ENCODE measurements at places on chromosomes 7 and 10.

DNA sequence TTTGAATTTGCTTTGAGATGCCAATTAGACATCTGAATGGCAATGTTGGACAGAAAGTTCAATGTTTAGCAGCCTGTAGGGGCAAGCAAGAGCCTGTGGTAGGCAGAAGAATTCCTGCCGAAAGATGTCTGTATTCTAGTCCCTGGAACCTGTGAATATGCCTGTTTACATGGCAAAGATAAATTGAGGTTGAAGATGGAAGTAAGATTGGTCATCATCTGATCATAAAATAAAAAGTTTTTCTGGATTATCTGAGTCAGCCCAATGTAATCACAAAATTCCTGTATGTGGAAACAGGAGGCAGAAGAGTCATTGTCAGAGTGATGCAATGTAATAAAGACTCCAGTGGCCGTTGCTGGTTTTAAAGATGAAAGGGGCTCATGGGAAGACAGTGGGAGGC is 430.5 kb downstream of the MDFIC start:
- DNase-seq, result peak; percentile 41

GRCh38 chr10:98312822-98313221 is 44.8 kb upstream of the LOXL4 start:
- no peak for DNase-seq

DNA sequence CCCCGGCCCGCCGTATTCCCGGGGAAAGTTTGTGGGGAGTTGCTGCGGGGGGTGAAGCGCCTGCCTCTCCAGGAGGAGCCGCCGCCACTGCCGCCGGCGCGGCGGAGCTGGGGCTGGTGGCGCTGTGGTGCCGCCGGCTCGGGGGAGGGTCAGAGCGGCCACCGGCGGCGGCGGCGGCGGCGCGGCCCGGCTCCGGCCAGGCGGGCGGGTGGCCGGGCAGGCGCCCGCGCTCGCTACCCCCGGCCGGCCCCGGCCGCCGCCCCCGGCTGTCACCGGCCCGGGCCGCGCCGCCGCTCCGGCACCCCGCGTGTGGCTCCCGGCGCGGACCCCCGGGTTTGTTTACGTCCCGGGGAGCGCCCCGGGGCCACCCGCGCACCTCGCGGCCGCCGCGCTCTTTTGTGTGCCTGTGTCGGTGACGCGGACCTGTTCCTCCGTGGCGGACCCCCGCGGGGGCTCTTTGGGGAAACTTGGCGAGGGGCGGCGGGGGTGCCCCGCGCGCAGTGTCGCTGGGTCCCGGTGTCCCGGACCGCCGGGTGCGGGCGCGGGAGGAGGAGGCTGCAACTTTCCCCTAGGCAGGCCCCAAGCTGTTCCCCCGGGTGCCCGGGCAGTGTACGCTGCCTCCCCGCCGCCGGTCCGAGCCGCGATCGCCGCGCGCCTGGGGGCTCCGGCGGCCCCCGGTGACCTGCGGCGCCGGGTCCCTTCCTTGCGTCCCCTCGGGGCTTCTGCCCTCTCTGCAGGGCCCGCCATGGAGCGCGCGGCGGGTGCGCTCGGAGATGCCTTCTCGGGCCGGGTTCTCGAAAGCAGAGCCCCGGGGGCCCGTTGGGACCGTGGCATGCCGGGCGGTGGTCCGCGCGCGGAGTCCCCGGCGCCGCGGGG is 593 bp upstream of the CUX1 start:
- DNase-seq, result no peak

DNA sequence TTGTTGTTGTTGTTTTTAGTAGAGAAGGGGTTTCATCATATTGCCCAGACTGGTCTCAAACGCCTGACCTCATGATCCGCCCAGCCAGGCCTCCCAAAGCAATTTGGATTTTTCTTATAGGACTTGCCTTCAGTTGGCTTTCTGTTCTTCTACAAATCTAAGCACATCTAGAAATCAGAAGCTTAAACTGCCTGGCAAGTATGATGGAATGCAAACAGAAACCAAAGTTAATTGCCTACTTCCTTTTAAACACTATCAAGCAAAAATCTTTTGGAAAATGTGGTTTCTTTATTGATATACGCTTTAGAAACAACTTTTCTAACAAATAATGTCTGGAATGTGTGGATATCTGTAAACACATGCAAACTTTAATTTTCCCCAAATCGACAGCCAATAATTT is 64.9 kb downstream of the USP6NL start:
- DNase-seq, result no peak

DNA sequence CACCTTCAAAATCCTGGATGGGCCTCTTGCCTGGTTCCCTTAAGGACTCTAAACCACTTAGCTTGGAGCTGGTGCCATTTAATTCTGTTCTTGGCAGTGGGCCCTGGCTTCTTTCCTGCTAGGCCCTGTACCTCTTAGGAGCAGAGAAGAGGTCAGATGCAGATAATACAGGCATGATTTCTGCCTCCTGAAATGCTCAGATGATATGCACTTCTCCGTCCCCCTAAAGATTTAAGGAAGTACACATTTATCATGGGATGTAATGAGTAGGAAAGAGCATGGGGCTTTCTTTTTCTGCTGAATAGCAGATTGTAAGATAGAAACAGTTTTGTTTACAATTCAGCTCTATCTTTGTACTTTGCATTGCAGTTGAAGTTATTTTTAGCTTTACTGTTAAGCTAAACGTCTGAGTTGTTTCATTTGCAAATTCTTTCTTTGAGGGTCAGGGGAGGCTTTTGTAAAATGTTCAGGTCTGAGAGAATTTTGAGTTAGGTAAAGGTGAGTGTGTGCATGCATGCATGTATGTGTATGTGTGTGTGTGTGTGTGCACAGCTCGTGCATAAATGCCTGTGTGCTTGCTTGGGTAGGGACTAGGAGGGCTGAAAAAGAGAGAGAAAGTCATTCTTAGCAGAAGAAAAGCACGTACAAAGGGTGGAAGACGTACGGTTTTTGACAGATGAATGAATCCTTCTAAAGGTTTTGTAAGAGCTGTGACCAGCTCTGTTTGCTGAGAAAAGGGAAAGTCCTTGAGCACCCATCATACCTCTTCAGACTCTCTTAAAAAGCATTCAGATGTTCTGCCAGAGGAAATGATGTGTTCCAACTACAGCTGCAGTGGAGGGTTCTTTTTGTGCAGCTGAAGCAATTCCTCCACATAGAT is 364.2 kb downstream of the AUTS2 start:
- no peak for DNase-seq

DNA sequence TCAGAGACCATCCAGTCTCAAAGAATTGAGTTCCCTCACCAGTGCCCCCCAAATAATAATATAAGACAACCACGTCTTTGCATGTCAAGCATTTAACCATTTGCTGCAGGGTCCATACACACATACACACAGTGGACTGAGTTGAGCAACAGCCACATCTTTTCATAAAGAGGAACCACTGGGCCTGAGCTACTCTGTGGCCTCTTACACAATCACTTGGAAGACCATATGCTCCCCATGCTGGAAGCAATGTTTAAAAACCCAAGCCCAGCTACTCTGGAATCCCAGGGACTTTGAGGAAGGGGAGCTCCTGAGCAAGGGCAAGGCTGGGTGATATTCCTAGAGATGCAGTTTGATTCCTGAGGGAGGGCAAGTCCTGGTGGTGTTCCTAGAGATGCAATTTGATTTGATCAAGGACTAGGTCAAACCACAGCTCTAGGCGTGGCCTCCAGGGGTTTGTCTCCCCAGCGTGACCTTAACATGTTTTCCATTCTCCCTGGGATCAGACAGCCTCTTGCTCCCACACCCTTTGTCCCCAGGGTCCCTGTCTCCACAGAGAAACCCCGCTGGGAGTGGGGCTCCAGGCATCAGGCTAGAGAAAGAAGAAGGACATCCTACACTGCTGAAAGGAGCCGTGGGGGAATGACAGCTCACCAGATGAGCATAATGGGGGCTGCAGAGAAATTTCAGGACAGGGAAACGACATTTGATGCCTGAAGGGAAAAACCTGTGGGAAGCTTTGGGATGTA is 376.2 kb upstream of the MGMT start:
- no peak for DNase-seq

GRCh38 chr10:102646610-102647442 is 2.5 kb downstream of the TRIM8 start:
- DNase-seq, result no peak

- DNase-seq, result no peak
Measured at GRCh38 chr10:124791547-124792348, at the start of gene EEF1AKMT2. Gene EEF1AKMT2 (minus strand): TSS chr10:124791887. CDS start chr10:124791833, 54 bp downstream.

DNA sequence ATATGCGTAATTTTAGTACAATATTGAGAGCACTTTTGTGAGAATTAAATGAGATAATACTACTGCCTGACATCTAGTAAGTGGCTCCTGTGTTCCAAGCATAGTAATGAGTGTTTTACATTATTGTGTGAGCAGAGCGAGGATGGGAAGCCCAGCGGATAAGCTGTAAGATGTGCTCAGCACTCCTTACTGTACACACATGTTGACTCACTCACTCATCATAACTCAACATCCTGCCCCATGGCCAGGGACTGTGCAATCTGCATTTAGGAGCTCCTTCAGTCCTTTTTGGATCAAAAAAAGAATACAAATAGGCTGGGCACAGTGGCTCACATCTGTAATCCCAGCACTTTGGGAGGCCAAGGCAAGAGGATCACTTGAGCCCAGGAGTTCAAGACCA is 72.9 kb upstream of the NEBL start:
- DNase-seq, result no peak

- DNase-seq, result no peak
Measured at GRCh38 chr10:34543716-34544115, 271.4 kb downstream of the PARD3 start.

GRCh38 chr10:121710207-121710606 is 112.0 kb upstream of the FGFR2 start:
- DNase-seq, result no peak

GRCh38 chr10:3538656-3539531 is 246.1 kb downstream of the KLF6 start:
- peak; percentile 97 for DNase-seq

DNA sequence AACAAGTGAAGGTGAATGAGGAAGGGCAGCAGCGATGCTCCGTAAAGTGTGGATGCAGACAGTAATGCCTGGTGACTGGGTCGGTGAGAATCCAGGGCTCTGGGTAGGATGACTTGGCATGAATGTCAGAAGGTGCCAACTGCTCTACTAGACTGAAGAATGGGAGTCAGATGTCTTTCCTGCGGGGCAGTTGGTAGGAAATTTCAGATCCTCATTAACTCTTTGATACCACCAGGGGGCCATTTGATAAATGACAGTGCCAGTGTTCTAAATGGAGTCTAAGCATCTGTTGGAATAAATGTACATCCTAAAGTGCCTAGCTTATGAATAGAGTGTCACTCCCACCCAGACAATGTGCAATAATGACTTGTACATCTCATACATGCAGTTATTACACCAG is 462.0 kb downstream of the GRM8 start:
- no peak for DNase-seq

DNA sequence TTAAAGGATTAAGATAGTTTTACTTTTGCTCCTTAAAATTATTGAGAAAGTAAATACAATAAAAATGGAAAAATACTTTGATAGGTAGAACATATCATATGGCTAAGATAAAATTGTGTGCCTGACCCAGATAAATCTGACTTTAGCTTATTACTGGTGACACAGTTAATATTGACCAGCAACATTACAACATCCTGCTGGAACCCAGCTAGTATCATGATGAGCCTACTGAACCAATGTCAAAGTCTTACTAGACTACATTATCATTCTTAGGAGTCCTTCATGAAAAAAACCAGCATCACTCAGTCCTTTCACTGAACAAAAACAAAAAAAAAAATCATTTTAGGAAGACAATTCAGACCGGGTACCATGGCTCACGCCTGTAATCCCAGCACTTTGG is 164.8 kb upstream of the CDK1 start:
- DNase-seq, result no peak

DNA sequence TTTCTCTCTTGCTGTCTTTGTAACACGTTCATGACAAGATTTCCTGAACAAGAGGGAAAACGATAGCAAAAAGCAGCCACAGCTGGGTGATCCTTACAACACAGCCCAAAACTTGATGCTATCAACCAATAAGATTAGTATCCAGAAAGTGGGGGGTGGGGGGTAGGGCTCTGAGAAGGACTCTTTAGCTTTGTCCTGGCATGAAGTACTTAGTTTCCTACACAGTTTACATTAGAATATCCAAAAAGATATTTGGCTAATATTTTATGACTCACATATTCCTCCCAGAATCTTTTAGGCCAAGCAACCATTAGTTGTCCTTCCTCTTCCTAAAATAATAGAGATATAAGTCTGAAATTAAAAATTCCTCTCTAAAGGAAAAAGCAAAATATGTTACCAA is 22.9 kb upstream of the LRRC17 start:
- no peak for DNase-seq

DNA sequence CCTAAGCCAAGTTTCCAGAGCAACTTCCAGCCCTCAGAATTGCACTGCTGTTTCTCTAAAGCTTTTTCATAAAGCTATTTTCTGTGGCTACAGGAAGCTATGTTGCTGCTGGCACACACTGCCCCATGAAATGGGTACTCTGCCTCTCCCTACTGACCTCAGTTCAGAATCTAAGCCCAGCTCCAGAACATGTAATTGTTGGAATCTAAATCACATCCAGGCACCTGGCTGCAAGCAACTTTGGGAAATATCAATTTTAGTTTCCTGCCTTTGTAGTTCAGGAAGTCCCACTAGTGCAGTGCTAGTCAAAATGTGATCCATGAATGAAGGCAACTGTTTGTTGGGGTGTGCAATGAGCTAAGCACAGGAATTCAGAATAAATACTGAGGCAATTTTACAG is 226.2 kb downstream of the THSD7A start:
- DNase-seq, result no peak

DNA sequence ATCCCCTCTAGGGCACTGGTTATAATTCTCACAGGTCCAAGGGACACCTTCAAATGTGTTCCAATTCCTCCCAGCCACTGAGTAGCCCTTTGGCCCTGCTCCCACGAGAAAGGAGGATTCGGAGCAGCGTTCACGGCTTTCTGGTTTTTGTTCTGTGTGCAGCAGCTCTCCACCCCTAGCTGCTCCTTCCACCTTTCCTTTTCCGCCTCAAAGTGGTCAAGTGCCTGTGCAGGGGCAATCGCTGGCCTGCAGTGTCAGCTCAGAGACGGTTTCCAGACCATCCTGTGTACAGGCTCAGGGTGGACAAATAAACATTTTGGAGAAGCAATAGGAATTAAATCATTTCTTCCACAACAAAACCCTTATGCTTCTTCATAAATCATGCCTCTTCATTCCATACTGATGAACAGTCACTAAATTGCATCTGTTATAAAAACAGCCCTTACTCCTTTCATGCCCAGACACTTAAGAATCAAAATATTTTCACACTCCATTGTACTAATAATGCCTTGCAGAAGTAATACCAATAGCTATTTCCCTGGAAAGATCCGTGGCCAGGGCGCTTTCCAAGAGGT is 1.1 kb downstream of the KIAA1549 start:
- DNase-seq, result no peak

DNA sequence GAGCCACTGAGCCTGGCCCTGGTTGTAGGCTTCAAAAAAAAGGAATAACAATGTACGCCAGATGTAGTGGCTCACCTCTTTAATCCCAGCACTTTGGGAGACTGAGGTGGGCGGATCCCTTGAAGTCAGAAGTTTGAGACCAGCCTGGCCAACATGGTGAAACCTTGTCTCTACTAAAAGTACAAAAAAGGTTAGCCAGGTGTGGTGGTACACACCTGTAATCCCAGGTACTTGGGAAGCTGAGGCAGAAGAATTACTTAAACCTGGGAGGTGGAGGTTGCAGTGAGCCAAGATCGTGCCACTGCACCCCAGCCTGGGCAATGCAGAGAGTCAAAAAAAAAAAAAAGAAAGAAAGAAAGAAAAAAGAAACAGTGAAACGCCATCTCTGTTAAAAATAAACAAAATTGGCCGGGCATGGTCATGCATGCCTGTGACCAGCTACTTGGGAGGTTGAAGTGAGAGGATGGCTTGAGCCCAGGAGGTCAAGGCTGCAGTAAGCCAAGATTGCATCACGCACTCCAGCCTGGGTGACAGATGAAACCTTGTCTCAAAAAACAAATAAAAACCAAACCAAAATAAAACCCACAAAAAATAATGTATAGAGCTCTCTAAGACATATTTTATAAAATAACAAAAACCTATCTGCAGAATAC is 4.7 kb upstream of the KLHDC10 start:
- DNase-seq, result no peak
